ENCODE measurements at places on chromosomes 12 and 14. TPM values are rescaled to one million over a fixed set of nuclear protein-coding genes. Genes with fewer than 3 reads are reported as not detected.

DNA sequence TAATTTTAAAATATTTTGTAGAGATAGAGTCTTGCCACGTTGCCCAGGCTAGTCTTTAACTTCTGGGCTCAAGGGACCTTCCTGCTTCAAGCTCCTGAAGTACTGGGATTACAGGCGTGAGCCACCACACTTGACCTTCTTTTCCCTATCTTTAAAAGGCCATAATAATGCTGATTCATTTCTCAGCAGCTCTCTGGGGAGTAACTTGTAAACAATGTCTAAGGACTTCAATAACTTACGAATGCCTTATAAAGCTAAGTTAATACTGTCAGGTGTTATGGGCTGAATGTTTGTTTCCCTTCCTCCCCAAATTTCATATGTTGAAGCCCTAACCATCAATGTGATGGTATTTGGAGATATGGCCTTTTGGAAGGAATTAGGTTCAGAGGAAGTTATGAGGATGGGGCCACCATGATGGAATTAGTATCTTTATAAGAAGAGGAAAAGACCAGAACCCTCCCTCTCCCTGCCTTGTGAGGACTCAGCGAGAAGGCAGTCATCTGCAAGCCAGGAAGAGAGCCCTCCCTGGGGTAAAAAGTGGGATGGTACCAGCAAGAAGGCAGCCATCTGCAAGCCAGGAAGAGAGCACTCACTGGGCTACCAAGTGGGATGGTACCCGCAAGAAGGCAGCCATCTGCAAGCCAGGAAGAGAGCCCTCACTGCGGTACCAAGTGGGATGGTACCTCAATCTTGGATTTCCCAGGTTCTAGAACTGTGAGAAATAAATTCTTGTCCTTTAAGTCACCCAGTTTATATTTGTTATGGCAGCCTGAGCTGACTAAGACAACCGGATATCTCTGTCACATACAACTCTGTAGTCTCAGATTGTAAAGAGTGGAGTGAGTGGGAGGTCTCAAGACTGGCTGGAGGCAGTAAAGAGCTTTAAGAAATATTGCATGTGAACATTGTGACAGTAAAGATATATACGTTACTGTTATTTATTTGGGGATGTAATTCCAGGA, 16.3 kb upstream of the YBX3 start:
- no peaks in the 10 kb centered on the region for H3K4me1 ChIP-seq
- H3K36me3 ChIP-seq, result no peaks in the 10 kb centered on the region
- peaks cover 26% of the 10 kb centered on the region for H3K27me3 ChIP-seq
- no peak overlapping the region for H3K4me3 ChIP-seq
- no peak for DNase-seq

- H3K27me3 ChIP-seq, result peaks cover 3% of the 10 kb centered on the region
- no peak for DNase-seq
- no peaks in the 10 kb centered on the region for H3K36me3 ChIP-seq
- peaks cover 25% of the 10 kb centered on the region for H3K4me1 ChIP-seq
- H3K4me3 ChIP-seq, result no peak overlapping the region
Observed at GRCh38 chr12:52149651-52150241, 42.1 kb downstream of the KRT80 start.

- peaks cover 6% of the 10 kb centered on the region for H3K27me3 ChIP-seq
- no peak for DNase-seq
- H3K27ac ChIP-seq, result peak overlapping the region; percentile 22
- peaks cover 17% of the 10 kb centered on the region for H3K36me3 ChIP-seq
Observed at GRCh38 chr12:49744363-49744885, 3.1 kb downstream of the TMBIM6 start.

The PYM1 gene
- 33.7 TPM for total RNA-seq

DNA sequence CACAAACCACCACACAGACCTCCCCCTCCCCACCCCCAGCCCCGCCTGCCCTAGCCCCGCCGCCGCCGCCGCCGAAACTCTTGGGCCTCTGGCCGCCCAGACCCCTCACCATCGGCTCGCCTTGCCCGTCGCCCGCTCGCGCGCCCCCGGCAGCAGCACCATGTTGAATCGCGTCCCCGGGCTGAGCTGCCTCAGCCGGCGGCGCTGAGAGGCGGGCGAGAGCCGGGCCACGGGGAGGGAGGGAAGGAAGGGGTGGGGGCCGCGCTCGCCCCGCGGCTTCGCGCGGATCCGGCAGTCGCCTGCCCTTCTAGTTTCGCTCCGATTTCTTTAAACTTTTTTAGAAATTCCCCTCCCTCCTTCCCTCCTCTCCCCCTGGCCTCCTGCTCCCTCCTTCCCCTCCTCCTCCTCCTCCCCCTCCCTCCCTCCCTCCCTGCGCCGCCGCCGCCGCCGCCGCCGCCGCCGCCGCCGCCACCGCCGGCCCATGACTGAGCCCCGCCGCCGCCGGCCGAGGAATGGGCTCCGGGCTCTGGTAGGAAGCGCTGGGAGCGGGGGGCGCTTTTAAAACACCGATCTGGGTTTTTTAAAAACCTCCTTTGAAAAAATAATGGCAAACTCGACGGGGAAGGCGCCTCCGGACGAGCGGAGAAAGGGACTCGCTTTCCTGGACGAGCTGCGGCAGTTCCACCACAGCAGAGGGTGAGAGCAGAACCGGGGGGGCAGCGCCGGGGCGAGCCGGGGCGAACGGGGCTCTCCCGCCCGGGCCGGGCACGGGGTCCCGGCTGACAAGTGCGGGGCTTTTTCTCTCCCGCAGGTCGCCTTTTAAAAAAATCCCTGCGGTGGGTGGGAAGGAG, at the start of gene ARID2:
TSS of gene ARID2 (plus strand) at position 474 of the 851 bp plus-strand sequence. CDS start at position 605, 131 bp downstream.
- peaks cover 22% of the 10 kb centered on the region for H3K4me1 ChIP-seq
- H3K36me3 ChIP-seq, result peaks cover 5% of the 10 kb centered on the region
- H3K27me3 ChIP-seq, result no peaks in the 10 kb centered on the region
- DNase-seq, result peak; percentile 76
- peak within 1 kb of the TSS; percentile 97 for H3K4me3 ChIP-seq
